ENCODE measurements at places on chromosomes 6 and 20.

DNA sequence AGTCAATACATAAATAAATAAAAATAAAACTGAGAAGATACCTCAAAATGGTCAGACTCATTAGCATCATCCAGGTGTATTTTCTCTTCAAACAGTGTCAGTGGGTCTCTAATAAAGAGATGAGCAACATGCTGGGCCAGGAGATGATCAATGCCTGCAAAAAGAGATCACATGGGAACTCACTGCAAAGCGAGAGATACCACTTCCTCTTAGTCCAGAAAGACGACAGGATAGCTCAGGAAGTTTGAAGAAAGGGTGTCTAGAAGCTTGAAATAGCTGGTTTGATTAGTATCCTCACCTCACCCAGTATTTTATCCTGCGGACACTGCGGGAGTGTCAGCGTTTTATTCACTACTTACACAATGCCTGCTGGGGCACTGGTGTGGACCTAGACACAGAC lies 38.0 kb downstream of the GCLC start:
- no peak for DNase-seq

- no peak for DNase-seq
Measured at GRCh38 chr20:21505810-21506530, 7.9 kb downstream of the NKX2-2 start.

DNA sequence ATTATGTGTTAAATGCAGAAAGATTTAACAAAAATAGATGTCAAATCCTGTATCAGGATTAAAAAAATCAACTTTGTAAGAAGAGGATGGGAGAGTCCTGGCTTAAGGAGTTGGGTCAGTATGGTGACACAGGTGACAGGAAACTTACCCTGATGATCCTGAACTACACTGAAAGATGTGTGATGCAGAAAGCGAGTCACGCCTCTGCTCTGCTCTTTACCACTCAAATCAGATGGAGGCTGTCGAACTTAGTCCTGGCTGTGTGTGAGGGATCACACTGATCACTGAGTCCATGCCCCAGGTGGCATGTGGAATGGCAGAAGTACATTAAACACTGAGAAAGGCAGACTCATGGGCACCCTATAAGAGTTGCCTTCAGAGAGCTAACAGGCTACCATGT lies 92.9 kb downstream of the GJA10 start:
- DNase-seq, result no peak

DNA sequence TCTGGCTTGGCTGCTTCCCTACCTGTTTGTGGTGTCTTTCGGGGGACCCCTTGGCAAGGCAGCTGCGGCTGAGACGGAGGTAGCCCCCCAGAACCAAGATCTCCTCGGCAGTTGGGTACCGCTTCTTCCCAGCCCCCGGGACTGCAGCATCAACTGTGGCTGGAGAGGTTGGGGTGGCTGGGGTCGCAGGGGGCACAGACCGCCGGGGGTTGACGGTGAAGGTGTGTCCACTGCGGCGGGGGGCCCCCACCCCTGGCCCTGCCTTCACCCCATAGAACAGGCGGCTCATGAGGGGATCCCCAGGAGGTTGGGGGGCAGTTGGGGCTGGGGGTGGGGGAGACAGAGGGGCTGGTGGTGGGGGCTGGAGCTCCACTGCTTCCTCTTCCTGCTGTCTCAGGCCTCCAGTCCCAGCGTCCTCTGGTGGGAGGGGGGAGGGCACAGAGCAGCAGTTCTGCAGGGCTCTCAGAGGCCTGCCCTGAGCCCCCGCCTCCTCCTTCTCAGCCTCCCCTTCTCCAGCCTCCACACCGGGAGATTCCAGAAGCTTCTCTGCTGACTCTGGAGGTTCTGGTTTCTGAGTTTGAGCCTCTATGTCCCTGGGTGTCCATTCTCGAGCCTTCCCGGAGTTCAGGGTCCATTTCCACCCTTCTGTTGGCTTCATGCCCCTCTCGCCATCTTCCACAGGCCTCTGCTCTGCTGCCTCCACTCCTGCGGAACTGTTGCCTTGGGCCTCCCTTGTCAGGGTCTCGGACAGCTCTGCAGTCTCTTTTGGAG lies 1.9 kb downstream of the PPP1R18 start:
- no peak for DNase-seq

GRCh38 chr6:160051390-160051789 lies 70.2 kb upstream of the SLC22A1 start:
- DNase-seq, result no peak

- no peak for DNase-seq
Measured at GRCh38 chr6:152952045-152952444, 30.8 kb downstream of the FBXO5 start.
